Effector CD4-positive, alpha-beta T cell (primary cell): ENCODE measurements at places on chromosomes 5 and 9.

DNA sequence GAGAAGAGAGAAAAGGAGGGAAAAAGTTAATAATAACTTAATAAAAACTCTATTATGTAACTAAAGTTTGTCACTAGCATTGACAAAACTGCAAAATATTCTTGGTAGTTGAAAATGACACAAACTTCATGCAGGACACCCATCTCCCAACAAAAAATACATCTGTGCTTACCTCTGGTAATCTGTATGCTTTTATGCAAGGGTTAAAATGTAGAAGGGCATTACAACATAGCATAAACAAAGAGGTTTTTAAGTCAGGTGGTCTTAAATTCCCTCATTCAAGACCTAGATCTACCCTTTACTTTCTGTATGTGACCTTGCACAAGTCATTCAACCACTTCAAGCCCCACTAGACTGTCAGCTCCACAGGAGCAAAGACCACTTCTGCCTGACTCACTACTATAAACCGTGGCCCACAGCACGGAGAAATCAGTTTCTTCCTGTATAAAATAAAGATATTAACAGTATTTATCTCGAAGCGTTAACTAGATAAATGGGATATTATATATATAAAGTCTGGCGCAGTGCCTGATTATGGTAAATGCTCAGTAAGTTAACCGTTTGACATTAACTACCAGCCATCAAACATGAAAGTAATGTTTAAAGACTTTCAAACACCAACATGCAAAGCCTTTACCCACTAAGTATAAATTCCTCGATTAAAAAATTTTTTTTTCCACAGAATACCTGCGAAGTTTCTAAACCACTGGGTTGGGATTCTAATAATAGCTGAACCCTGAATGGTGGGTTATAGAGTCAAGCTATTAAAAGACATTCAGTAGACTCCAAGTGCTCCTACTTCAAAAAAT, 2.0 kb downstream of the FBXL17 start:
- DNase-seq, result peak; percentile 6

DNA sequence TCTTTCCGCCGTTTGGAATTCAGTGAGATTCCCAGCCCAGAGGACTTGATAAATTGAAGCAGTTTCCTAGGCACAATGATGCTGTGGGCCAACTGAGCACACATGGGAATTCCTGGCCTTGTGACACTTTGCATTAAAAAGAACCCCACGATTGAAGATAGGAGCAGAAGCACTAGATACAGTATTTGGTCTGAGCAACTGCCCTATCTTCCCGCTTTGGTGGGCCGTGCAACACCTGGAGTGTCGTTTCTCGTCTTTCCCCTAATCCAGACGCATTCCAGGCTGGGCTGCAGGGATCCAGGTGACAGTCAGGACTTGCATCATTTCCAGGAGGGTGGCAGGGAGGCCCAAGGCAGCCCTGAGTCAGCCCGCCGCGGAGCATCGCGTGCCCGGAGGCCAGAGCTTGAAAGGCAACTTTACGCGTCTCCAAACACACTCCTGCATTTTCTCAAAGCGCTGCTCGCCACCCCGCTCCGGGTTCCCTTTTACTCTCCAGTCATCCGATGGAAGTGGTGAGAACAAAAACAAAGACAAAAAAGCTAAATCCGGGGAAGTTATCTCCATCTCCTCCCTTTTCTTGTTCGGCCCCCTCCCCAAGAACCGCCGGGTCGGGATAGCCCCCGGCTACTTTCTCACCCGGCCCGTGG, 753 bp upstream of the STC2 start:
- DNase-seq, result no peak

DNA sequence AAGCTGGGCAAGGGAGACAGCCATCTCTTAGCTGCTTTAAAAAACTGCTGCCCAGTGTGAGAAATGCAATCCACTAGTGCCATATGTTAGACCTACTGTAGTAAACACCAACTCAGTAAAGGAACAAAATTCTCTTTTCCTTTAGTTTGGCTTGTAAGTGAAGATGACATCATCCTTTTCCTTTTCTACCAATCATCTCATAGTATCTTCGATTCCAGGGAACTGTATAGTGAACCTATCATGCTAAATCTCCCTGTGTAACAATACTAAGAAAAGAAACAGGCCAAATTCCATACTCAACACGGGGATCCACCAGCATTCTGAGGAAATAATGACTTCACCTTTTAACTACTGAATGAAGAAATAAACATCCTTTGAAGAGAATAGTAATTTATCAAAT, 100.1 kb downstream of the RAPGEF6 start:
- no peak for DNase-seq

DNA sequence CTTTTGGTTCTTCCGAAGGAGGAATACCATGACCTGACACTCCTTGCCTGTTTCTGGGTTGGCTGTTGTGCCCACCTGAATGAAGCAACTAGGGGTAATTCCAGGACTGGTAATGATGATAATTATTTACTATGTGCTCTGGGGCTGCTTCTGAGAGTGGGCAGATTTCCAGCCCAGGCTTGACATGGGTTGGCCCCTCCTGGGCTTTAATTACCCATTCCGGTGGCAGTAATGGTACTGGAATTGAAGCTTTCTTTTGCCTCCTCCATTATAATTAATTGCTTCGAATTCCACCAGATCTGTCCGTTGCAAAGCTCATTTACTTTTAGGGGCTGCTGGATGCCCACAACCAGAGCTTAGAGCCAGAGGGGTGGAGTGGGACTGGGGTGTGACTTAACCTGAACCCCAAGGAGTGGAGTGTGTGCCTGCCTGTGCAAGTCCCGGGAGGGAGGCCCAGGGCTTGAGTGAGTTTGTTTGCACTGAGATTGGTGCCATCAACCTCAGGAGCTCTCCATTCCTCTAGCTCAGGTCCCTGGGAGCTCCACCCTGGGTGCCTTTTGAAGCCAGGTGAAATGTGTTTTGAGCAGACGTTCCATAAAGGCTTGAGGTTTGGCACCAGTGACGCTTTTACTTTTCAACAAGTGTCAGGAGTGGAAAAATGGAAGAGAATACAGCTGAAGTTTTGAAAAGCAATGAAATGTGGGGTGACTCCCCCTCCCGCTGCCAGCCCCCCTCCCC, 214.6 kb downstream of the PDZD2 start:
- no peak for DNase-seq

GRCh38 chr9:131732061-131732526, 7.8 kb downstream of the RAPGEF1 start:
- no peak for DNase-seq

DNA sequence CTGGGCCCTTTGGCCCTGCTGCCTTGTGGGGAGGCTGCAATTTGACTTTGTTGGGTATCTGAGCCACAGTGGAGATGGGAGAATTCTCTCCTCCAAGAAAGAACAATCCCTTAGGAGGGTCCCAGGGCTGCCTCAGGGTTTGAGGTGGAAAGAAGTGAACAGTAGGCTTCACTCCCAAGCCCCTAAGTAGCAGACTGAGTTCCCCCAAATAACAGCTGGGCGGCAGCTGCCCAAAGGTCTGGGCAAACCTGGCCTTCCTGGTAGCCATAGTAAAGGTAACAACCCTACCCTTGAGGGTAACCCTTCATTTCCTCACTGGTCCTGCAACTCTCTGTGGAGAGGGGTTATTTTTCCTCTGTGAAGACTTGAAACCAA, 746 bp downstream of the RGS3 start:
- DNase-seq, result no peak
